Stimulated activated CD4-positive, alpha-beta T cell treated with anti-CD3 and anti-CD28 coated beads, Interleukin-4, amount 100 ng/mL, for 4 hours (primary cell): ENCODE measurements at places on chromosomes 7 and 10.

GRCh38 chr7:70529914-70530585 lies 601.9 kb upstream of the GALNT17 start:
- DNase-seq, result no peak

GRCh38 chr10:20630092-20630643 lies 266.9 kb downstream of the NEBL start:
- no peak for DNase-seq

DNA sequence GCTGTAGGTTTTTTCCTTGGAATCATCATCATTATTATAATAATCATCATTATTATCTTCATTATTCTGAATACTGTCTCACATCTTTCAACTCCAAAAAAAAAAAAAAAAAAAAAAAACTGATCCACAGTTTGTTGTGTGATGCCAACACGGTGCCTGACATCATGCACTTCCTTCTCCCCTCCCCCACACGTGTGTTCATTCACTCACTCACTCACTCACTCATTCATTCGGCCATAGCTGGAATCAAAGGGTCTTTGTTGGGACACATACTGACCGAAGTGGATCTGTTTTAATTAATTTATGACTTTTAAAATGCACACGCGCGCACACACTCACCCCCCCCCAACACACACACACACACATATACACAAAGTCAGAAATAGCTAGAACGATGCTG lies 177.8 kb downstream of the PIP4K2A start:
- no peak for DNase-seq

- DNase-seq, result no peak
These were observed 2.5 kb downstream of the ANTXRL start for GRCh38 chr10:46289209-46289810.

- no peak for DNase-seq
These were observed 378.0 kb downstream of the CCSER2 start for GRCh38 chr10:84706431-84706830.

DNA sequence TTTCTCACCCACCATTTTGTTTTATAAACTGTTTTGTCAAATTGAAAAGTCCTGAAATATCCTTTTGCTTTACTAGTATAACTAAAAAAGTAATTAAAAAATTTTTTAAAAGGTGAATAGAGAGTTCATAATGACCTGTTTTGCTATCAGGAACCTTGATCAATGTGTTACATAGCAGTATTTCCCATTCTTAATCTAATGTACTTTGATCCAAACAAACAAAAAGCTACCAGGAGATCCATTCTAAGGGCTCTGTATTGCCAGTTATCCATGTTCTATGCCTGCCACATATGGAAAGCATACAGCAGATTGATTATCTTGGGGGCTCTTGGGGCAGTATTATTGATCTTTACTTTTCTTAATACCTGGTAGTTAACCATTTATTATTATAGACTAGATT lies 32.1 kb downstream of the ZMYND11 start:
- DNase-seq, result no peak

GRCh38 chr10:35783305-35783838 lies 141.3 kb upstream of the FZD8 start:
- no peak for DNase-seq

- no peak for DNase-seq
These were observed 403.4 kb downstream of the DNAJB9 start for GRCh38 chr7:108973075-108973474.

- no peak for DNase-seq
These were observed 22.6 kb upstream of the PSMG3 start for GRCh38 chr7:1592299-1592871.

GRCh38 chr10:113534423-113534822 lies 18.4 kb upstream of the HABP2 start:
- no peak for DNase-seq

DNA sequence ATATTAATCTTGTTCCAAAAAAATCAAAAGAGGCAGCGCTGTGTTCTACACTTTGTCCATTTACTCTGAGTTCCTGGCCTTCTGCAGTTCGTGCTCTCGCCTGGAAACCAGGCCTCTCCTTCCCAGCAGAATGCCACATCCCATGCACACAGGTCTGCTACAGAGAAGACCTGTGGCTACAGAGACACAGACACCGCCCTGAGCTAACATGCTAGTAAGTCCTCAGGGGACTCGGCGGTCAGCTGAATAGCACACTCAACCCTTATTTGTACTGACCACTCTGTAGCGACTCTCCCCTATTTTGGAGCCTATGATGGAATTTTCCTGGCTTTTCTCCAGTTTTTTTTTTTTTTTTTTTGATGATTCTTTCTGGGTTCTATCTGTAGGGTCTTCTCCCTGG lies 12.8 kb downstream of the CREB3L2 start:
- no peak for DNase-seq

DNA sequence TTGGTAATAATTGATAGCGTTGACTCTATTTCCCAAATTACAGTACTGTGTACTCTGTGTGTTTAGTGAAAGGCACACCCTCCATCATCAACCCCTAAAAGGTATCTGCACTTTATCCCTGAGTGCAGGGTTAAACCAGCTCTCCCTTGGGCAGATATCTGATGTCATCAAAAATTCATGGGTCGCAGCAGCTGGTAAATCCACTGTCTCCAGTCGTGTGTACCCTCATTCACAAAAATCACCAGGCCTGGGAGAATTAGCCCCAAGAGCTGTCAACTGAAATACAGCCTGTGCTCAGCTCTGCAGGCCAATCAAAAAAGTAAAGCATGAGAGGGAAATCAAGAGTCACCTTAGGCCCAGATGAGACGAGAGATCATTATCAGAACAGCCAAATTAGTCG lies 103.7 kb downstream of the HIP1 start:
- DNase-seq, result no peak

- no peak for DNase-seq
These were observed 291.2 kb upstream of the AOAH start for GRCh38 chr7:37015353-37016034.

GRCh38 chr7:79217468-79217867 lies 236.0 kb downstream of the MAGI2 start:
- no peak for DNase-seq

- no peak for DNase-seq
These were observed 31.8 kb downstream of the CALML3 start for GRCh38 chr10:5556576-5556975.

DNA sequence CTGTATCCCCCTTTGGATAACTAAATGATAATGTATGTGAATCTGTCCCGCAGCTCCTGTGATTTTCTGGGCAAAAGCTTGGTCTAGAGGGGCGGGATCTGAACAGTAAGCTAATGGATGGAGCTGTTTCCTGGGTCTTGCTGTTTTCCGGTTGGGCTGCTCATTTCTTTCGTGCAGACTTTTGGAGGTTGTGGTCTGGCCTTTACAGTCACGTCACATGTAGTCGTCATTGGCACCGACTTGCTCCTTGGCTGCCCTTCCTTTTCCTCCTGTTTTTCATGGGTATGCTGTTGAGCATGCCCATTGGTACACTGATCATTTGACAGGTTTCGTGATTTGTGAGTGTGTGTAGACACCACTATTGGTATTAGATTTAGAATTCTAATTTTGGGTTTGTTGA lies 2.0 kb downstream of the FBH1 start:
- DNase-seq, result no peak

DNA sequence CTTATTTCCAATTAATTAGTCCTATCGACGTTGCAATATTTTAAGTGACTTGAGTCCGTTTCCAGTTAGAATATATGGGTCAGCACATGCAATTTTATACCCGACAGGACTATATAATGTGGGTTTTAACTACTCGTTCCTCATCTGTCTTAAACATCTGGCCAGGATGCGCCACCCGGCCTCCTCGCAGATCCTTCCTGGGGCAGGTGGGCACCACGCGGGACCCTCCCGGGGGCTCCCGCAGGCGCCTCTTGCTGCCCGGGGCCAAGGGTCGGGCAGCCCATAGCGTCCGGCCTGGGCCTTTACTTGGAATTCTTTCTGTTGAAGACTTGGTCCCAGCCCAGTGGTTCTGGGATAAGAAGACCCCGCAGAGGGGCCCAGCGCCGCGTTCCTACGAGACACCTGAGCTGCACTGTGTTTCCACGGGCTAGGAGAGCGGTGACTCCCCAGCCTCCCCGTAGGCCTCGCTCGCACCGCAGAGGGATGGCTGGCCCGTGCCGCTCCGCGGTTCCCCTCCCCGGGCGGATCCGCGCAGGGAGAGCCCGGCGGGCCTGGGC lies 10.1 kb upstream of the MNX1 start:
- DNase-seq, result no peak

- DNase-seq, result no peak
These were observed 8.3 kb downstream of the NOD1 start for GRCh38 chr7:30470163-30470770.

- no peak for DNase-seq
These were observed 21.5 kb downstream of the LRRN3 start for GRCh38 chr7:111112439-111112838.

GRCh38 chr10:67140641-67141040 lies 214.8 kb downstream of the LRRTM3 start:
- no peak for DNase-seq

- DNase-seq, result no peak
These were observed 97.3 kb downstream of the GRID1 start for GRCh38 chr10:86269332-86269731.

DNA sequence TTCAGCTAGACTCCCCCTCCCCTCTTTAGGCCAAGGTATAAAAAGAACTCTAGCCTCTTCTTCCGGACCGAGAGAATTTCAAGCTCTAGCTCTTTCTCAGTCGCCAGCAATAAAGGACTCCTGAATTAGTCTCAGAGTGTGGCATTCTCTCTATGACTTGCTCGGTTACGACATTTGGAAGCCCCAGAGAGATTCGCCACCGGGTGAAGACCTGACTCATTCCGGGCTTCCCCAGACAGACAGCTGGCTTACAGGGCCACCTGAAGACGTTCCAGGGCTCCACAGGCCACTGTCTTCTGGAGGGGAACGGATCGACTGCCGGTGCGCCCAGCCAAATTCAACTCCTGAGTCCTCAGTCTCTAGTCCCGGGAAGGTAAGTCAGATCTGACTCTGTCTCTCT lies at the start of gene AKR1B15:
AKR1B15 (plus strand) TSS at position 234 of the 400 bp plus-strand sequence. CDS start 15,510 bp downstream, outside the sequence.
- no peak for DNase-seq
